ENCODE measurements at places on chromosomes 2 and 18. TPM values are rescaled to one million over a fixed set of nuclear protein-coding genes. Genes with fewer than 3 reads are reported as not detected.

DNA sequence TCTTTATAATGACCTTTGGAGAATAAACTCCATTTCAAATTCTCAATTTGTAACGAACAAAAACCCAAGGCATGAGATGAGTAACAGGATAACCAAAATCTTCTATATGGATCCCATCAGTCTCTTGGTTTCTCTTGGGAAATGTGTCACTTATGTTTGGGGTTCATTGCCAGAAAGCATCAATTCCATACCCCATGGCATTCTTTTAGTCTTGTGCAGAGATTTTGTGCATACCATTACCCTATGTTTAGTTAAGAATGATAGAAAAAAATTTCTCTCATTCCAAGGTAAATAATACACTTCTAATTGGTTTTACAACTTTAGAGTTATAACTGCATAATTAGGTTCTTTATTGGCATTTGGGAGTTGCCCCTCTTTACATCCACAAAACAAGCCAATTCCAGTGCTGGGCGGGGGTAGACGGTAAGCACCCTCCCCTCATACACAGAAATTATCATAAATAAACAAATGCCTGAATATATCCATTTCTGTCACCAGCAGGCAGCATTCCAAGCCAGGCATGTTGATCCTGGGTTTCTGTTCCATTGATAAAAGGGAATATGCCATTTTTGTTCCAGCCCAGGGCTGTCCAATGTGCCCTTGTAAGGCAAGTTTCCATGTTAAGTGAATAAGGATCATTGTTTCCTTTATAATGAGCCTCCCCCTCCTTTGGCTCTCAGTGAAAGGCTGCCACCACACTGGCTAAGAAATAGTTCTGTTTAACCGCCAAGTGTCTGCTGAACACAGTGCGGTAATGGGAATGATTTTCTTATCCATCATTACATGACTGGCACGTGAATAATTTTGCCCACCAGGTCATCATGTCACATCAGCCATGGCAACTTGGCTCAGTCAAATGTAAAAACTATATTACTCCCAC, 680.1 kb upstream of the ZEB2 start:
- no peaks in the 10 kb centered on the region for H3K27me3 ChIP-seq
- DNase-seq, result no peak
- no peaks in the 10 kb centered on the region for H3K4me1 ChIP-seq
- no peak overlapping the region for H3K27ac ChIP-seq

DNA sequence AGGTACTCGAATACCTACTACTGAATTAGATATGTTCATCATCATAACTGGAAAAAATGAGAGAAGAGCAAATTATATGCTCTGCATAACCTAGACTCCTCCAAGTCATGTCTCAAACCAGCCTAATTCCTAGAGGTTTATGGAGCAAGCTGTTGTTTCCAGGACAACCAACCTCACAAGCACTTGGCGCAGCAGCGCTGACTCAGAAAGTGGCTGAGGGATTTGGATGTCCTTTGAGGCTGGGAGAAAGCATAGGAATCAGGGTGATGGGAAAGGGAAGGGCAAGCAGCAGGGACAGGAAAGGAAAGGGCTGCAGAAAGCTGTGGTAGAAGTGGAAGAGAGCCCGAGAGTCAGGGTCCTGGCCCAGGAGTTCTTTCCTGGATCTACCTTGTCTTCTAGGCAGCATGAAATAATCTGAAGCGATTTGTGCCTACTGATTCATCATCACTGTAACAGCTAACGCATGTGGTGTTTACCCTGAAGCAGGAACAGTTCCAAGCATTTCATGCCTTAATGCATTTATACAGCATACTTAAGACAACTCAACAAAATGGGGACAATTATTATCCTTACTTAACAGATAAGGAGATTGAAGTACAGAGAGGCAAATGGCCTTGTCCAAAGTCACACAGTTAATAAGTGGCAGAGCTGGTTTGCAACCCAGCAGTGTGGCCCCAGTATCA, 3.7 kb downstream of the PLEK start:
- peak overlapping the region; percentile 39 for H3K27ac ChIP-seq
- H3K4me3 ChIP-seq, result no peak overlapping the region
- no peaks in the 10 kb centered on the region for H3K36me3 ChIP-seq
- H3K4me1 ChIP-seq, result peaks cover 16% of the 10 kb centered on the region
- no peaks in the 10 kb centered on the region for H3K27me3 ChIP-seq
- DNase-seq, result no peak

DNA sequence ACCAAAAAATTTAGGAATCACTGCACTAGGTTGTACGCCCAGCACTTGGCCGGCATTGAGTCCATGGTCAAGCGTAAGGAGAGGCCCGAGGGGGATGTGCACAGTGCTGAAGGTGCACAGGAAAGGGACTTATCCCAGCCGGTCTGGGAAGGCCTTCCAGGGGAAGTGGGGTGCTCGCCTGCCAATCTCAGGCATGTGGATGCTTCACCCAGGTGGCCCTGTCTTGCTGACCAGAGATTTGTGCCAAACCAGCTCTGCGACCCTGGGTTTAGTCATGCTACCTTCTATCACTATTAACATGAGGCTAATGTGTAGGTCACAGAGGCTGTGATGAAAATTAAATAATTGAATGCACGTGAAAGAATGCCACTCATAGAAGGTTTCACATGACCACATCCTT, 1.7 kb upstream of the ITM2C start:
- H3K36me3 ChIP-seq, result no peaks in the 10 kb centered on the region
- H3K27me3 ChIP-seq, result no peaks in the 10 kb centered on the region
- DNase-seq, result no peak
- H3K4me3 ChIP-seq, result no peak overlapping the region
- peaks cover 33% of the 10 kb centered on the region for H3K4me1 ChIP-seq

DNA sequence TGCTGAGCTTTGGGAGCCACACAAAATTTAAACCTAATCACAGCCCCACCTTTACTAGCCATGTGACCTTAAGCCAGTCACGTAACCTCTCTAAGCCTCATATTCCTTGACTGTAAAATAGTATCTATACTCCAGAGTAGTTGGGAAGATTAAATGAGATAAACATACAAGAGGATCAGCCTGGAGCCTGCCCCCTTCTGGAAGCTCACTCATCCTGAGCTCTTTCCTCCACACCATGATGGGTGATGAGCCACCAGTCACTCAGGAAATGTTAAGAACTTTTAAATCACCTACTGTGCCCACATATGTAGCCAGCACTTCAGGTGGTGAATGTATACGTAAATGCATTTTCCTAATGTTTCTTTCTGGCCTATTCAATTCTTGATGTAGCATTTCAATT, 195.9 kb upstream of the DDX18 start:
- H3K4me1 ChIP-seq, result no peaks in the 10 kb centered on the region
- no peak overlapping the region for H3K27ac ChIP-seq
- no peak for DNase-seq
- no peak overlapping the region for H3K4me3 ChIP-seq
- H3K36me3 ChIP-seq, result no peaks in the 10 kb centered on the region

ZC3H6 gene
- total RNA-seq, result 27.1 TPM
